Activated naive CD4-positive, alpha-beta T cell treated with anti-CD3 and anti-CD28 coated beads for 36 hours (primary cell): ENCODE measurements at places on chromosomes 13 and 19.
A peak's percentile ranks its signal among the peaks of the same experiment; 100 is the strongest.

DNA sequence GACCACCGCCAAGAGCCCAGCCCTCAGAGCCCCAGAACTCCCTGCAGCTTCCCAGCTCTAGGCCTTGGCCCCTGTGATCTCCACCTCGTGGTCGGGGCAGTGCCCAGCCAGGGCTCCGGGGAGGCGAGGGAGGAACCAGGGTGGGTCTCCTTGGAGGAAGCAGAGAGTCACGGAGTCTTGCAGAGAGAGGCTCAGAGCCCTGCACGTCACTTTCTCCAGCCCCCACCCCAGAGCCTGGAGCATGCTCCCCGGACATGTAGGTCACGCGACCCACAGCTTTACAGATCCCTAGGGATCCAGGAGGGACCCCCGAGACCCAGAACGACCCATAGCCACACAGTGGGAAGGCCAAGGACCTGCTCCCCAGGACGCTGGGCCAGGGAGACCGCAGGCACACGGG lies 11.9 kb downstream of the GADD45B start:
- DNase-seq: no peak

- DNase-seq: no peak
Observed at GRCh38 chr13:51746802-51747201, 57.2 kb downstream of the DHRS12 start.

GRCh38 chr19:2567580-2567979 lies 91.7 kb downstream of the GADD45B start:
- DNase-seq: peak; percentile 27

- no peak for DNase-seq
Observed at GRCh38 chr13:71339736-71340135, 527.3 kb downstream of the DACH1 start.

DNA sequence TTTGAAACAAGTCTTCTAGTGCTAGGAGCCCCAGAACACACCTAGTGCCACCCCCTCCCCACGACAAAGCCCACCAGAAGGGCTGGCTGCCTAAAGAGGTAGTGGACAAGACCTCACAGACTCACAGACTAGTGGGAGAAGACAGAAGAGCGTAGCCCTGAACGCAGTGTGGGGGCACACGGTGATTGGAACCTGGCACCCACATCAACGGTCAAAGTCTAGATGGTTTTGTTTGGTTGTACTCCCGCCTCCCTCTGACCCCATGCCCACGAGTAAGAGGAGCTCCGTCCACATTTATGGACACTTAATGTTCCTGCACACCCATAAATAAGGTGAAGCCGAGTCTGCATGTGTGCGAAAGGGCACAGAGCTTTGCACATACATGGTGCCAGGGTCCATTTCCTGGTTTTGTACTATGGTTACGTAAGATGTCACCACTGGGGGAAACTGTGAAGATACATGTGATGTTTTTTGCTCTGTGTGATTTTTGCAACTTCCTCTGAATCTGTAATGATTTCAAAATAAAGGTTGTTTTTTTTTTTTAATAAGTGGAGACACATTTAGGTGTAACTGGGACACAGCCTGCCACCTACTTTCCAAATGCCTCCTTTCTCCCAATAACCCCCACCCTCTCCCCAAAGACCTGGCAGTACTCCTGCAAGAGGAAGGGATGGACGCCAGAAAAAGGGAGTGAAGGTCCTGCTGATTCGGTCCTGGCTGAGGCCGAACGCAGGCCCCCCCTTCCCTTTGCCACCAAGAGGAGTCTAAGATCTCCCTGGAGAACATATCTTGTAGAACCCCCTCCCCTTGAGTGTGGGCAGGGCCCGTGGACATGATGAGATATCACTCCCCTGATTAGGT lies 72.8 kb downstream of the GNG7 start:
- DNase-seq: no peak

DNA sequence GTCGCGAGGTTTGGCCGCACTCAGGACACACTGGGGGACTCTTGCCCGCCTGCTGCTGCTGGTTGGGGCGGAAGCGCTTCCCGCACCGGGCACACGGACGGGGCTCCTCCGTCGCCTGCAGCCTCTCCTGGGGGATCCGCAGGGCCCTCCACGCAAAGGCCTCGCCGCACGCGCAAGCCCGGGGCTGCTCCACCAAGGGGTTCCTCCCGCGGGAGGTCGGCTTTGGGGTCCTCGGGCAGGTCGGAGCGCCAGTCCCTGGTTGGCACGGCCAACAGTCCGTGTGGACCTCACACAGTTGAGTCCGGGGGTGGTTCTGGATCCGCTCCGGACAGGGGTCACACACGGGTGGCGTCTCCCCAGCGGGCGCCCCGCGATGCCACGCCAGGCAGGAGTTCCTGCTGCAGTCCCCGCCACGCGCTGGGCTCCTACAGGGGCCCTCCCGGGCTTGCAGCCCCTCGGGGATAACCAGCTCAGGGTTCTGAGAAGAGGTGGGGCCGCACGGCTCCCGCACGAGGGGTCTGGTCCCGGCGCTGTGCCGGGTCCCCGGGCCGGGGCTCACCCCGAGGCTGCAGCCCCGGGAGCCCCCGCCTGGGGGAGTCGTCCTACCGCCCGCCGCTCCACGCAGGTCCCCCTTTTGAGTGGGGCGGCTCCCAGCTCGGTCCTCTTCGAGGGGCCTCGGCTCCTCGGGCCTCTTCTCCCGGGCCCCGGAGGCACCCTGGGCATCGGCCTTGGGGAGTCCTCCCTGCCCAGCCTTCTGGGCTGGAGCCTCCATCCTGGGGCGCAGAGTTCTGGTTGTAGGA lies 6.2 kb upstream of the ZNF497 start:
- DNase-seq: no peak

DNA sequence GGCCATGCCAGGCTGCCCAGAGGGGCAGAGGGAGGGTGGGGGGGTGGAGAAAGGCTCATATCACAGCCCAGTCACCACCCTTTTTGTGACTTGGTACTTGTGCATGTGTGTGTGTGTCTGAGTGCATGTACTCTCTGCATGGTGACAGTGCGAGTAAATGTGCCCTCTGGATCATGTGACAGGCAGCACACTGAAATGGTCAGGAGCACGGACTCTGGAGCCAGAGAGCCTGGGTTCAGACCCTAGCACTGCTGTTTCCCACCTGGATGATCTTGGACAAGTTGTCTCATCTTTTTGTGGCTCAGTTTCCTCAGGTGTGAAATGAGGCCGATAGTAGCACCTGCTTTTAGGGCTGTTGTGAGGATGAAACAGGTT lies 2.0 kb downstream of the CIC start:
- DNase-seq: no peak

- no peak for DNase-seq
Observed at GRCh38 chr19:15651791-15652190, 11.1 kb downstream of the CYP4F3 start.

DNA sequence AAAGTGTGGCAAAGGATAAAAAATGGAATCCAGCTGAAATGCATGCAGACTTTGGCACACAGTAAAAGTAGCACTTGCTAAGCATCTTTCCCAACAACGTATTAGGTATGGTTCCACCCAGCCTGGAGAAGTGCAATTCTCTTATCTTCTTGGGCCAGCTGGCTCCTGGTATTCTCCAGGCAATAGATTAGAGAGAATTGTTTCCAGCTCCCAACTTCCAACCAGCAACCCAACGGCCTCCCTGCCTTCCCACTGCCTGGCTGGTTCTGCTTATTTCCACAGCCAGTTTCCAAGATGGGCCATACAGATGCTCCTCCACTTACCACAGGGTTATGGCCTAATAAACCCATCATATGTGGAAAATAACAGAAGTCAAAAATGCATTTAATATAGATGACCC lies 133.4 kb downstream of the OXGR1 start:
- DNase-seq: no peak

- DNase-seq: no peak
Observed at GRCh38 chr13:112904436-112904960, 64.5 kb upstream of the MCF2L start.

GRCh38 chr19:5738423-5738822 lies 18.0 kb downstream of the CATSPERD start:
- no peak for DNase-seq

- peak; percentile 77 for DNase-seq
Observed at GRCh38 chr13:46387064-46387851, at the start of gene RUBCNL. RUBCNL (minus strand) TSS chr13:46387252; CDS start chr13:46372475, 14,777 bp downstream.

DNA sequence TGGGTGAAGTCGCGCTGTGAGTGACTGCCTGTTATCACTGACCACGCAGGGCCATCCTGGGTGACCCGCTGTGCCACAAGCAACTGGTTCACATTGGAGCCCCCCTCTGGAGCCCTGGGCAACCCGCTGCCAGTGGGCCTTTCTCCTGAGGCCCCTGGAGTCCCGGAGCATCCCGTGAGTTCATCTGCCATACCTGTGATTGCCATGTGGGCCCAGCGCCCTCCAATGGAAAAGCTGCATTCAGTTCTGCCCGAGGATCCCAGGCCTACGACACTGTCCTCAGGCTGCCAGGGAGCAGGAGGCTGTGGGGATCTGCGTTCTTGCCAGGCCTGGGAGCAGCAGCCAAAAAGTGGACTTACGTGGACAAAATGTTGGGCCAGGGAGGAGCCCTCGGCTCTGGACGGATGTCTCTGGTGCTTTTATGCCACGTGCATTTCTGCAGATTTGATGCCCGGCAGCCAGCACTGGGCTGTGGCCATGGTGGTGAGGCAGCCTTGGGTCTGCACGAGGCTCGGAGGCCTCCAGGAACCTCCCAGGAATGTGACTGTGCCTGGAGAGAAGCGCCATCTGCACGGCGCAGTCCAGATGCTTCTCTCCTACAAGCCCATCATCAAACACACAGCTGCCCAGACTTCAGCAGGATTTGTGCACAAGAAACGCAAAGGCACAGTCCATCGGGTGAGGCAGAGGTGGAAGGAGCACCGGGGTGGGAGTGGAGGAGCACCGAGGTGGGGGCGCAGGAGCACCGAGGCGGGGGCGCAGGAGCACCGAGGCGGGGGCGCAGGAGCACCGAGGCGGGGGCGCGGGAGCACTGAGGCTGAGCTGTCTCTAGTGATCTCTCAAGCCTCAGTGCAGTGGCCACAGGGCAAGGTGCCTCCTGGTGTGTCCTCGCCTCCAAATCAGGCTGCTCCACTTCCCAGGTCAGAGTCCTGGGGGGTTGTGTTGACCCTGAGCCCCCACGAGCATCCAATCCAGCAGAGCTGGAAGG lies 44.0 kb downstream of the C13orf46 start:
- no peak for DNase-seq

GRCh38 chr19:2848616-2849015 lies 7.3 kb downstream of the ZNF555 start:
- DNase-seq: no peak

- DNase-seq: no peak
Observed at GRCh38 chr13:22091222-22091970, 420.5 kb downstream of the FGF9 start.

- DNase-seq: peak; percentile 18
Observed at GRCh38 chr13:113584870-113585671, 518 bp downstream of the TFDP1 start.

- peak; percentile 25 for DNase-seq
Observed at GRCh38 chr19:43778651-43779050, 2.1 kb downstream of the KCNN4 start.

GRCh38 chr13:61179741-61180140 lies 235.9 kb downstream of the PCDH20 start:
- DNase-seq: no peak

DNA sequence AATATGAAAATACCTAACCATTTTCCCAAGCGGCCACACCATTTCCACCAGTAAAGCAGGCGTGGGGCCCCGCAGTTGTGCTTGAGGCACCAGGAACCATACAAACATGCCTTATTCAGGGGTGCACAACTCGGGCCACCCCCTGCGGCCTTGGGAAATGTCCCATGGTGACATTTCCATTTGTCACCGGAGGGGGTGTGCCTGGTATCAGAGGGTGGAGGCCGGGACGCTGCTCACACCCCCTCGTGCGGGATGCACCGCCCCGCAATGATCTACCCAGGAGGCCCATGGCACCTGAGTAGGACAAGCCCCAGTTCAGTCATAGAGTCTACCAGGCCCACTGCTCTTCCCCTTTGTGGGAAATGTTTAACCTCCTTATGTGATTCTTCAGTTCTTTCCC lies 218.8 kb downstream of the TEX29 start:
- no peak for DNase-seq

- DNase-seq: no peak
Observed at GRCh38 chr19:15372891-15373301, 6.7 kb downstream of the AKAP8 start.

DNA sequence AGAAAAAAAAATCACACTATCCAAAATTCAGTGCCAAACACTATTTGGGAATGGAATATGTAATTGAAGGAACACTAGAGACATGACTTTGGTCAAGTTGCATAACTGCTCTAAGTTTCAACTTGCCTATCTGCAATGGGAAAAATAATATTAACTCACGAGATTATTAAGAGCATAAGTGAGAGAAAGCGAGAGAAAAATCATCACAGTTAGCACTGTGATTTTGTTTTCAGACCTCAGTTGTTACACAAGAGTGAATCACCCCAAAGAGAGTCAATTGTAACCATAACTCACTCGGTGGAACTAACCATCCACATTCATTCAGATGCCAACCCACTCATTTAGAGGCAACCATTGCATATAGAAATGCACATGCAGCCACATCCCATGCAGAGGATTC lies 147.1 kb downstream of the NHLRC3 start:
- no peak for DNase-seq

DNA sequence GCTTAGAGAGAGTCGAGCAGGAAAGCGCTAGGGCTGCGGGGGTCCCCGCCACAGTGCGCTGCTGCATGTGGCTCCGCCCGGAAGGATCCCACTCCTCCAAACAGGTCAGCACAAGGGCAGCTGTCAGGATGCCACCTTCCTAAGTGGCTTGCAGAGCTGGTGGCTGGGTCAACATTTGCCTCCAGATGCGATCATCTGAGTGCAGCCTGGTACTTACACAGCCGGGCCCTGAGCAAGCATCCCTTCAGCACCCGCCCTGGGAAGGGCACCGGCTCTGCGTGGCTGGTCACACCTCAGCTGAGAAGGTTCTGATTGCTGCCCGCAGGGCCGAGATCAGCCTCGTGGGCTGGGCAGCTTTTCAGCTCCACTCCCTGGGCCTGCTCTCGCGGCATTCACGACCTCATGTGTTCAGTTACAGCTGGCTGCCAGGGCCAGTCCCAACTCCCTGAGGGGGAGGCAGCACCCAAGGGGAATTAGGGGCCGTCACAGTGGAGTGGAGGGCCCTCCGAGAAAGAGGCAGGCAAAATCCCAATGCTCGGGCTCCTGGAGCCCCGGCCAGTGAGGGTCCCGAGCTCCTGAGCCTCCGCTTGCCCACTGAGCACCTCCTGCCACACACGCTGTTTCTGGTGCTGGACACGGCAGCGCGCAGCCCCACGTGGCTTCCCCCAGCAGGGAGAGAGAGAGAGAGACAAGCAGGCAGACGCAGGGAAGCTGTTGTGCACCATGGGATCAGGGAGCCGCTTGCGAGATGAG lies 26.8 kb downstream of the AP1M1 start:
- DNase-seq: no peak

DNA sequence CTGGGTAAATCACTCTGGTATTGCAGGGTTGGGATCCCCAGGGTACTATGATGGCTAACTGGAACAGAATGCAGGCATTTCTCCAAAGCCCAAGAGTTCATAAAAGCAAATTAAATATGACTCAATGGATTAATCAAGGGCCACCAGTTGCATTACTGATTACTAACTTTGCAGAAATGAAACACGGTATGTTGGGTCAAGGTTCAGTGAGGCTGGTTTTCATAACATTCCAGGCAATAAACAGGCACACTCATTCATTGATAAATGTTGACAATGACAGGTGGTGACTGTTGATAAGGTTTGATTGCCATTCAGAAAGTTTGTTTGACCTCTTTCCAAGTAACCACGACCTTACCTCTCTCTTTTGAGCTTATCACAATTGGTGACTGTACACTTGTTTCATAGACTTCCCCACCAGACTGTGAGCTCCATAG lies 506 bp upstream of the AP1M1 start:
- DNase-seq: no peak
